Kidney epithelial cell (primary cell): ENCODE measurements at places on chromosomes 5 and 9. TPM values are rescaled to one million over a fixed set of nuclear protein-coding genes. Genes with fewer than 3 reads are reported as not detected.

The PIGO gene
- 21.1 and 27.8 TPM in 2 replicates for total RNA-seq

The PURA gene
- total RNA-seq = 6.0 and 7.1 TPM in 2 replicates

DNA sequence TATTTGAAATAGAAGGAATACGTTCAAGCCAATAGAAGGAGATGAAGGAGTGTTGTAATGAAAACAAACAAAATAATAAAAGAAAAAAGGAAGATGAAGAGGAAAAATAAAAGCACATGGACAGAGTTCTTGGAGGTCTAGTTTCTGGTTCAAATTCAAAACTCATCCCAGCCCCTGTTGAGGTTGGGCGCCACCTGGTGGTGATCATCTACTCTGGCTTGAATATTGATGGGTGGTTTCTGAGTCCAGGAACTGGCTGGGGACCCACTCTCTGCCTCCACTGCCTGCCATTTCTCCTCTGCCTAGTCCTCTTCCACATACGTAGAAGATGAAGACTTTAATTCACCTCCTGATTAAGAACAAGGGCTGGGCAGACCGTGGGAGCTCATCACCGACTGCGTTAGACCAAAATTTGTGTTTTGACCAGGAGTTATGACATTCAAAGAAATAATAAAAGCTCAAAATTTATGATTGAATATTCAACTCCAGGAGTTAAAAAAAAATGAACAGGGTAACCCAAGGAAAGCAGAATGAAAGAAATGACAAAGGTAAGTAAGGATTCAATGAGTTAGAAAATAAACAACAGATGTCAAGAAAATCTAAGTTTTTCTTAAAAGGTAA lies 99.0 kb upstream of the SLC1A3 start:
- DNase-seq = no peak

- no peak for DNase-seq
These were observed 274.1 kb downstream of the HSPA4 start for GRCh38 chr5:133325864-133326263.

GRCh38 chr9:88696501-88696900 lies 161.5 kb downstream of the NXNL2 start:
- no peak for DNase-seq

GRCh38 chr5:173538018-173538417 lies 78.4 kb downstream of the BOD1 start:
- DNase-seq = no peak

DNA sequence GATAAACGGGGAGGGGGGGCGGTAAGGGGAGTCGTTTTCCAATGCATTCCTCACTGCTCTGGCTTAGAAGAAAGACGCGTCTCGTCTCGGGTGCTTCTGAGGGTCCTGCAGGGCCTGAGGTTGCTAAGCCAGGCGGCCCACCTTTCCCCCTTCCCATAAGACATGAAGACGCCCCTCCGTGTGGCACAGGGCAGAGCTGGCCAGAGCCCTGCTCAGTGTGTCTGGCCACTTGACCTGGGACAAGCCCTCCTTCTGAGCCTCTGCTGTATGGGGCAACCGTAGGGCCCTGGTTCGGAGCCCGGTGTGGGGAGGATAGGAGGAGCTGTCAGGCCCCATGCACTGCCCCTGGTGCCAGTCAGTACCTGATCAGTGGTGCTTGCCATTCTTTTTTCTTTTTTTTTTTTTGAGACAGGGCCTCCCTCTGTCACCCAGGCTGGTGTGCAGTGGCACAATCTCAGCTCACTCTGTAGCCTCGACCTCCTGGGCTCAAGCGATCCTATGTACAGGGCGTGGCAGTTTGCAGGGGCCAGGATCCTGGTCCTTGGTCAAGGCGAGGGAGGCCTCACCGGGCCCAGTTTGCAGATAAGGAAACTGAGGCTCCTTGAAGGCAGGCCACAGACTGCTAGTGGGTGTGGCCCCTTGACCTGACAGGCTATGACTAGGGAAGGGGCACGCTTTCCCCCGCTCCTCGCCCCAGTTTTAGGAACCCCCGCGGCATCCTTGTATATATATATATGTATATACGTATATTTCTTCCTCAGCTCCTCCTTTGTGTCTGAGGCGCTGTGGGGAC lies 172.3 kb upstream of the IER5L start:
- DNase-seq = no peak

DNA sequence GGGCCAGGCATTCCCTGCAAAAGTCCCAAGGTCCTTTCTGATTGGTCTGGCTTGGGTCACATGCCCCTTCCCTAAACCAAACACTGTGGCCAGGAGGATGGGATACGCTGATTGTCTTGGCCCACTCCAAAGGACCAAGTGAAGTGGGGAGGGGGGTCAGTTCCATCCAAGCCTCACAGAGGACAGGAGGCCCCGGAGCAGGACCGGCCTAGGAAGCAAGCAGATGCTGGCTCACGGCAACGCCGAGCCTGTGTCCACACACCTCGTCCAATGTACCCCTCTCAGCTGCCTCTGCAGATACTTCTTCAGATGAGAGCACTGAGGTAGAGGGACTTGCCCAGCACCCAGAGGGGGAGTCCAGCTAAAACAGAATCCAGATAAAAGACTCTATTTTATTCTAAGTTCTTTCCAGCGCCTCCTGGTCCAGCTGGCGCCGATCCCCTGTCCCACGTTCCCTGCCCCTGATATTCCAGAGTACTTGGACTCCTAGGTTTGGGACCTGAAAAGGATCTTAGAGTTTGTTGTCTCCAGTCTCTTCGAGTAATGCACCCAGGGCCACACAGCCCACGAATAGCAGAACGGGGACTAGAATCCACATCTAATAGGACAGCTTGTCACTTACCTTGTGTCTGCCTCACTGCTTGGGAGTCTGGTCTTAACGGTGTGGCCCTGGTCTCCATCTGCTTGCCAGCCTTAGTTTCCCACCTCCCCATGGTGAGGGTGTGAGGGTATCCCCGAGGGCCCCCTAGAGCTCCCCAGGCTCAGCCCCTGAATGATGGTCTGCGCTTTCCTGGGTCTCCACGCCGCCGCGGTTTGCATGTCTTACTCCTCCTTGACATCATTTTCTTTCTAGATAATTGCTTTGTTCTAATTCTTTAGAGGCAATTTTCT lies 72.4 kb upstream of the UNC5A start:
- DNase-seq = no peak

DNA sequence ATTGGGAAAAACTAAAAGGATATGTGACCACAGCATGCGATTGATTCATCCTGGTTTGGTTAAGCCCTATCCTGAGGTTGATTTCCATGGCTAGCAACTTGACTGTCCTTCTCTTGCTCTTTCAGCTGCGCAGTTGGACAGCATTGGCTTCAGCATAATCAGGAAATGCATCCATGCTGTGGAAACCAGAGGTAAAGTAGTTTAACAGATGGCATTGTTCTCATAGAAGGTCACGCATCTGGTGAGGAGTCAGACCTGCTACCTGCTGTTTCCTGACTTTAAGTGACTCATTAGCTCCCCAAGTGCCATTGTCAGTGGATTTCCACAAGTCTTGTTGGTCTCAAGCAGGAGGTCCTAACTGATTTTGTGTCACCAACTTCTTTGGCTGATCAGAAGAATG lies 266.9 kb downstream of the ARHGAP26 start:
- DNase-seq = no peak
